ENCODE measurements at places on chromosomes 1 and 21.

DNA sequence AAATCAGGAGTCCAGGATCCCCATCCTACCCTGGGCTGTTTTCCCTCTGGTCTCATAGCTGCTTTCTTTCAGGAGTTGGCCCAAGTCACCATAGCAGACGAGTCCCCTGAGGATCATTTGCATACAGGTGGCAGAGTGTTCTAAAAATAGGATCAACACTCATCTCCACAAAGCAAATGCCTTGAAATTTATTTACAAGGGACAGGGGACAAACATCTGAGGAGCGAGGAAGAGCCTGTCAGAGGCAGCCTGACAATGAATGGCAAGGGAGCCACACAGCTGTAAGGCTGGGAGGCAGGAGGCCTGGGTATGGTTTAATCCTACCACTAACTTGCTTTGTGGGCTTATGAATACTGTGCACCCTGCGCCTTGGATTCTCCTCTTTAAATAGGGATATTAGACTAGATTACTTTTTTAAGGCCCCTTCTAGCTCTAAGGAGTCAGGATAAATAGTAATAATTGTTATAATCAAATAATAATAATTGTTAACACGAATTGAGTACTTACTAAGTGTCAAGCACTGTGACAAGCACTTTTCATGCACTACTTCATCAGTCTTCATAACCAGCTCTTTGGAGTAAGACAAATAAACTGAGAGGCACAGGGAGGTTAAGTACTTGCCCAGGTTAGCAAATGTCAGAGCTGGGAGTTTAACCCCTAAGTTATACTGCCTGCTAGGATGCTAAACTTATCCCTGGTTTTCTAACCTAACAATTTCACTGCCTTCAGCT lies 34.5 kb downstream of the RAB3B start:
- no peak for DNase-seq

DNA sequence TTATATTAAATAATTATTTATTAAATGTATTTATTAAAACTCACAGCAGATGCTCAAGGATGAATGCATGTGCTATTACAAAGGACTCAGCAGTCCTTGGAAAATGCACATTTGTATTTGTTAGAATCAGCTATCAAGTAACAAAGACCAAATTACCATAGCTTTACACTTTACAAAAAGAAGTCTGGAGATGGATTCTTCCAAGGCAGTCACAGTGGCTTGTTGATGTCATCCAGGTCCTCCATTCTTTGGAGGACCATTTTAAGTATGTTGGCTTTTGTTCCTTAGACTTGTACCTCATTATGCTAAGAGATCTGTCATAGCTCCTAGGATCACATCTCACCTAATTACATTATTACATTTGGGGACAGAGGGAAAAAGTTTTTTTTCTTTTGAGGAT lies 63.4 kb downstream of the NTMT2 start:
- no peak for DNase-seq

GRCh38 chr1:224621813-224622682 lies 5.9 kb downstream of the CNIH3 start:
- no peak for DNase-seq

DNA sequence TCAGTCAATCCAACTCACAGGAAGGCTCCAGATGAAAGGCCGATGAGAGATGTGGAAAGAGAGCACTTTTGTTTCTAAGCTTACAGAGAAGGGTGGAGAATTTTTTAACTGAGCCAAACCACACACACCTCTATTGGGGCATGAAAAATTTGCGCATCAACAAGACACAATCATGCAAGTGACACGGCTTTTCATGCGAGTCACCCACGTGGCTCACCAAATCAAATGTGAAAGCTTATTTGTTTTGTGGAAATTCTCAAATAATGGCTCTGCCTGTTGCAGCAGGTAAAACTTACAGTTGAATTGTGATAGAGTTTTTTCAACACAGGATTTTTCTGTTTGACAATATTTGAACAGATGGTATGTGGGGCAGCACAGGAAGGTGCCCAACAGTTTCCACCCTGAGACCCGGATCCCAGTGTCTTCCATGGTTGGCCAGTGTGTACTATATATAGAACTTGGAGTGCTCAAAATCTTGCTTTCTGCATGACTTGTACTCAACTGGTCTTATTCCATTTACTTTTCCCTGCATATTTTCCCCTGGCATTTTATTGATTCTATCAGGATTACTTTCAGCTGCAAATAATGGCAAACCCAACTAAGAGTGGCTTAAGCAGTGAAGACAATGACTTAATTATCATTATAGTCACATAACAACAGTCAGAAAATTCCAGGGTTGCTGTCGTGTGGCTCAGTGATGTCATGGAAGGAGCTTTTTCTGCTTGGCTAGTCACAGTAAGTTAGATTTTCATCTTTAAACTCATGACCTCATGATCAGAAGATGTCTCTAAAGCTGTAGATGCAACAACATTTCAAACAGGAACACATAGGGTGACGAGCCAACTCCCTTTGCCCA lies 90.6 kb upstream of the SIM2 start:
- DNase-seq = no peak

DNA sequence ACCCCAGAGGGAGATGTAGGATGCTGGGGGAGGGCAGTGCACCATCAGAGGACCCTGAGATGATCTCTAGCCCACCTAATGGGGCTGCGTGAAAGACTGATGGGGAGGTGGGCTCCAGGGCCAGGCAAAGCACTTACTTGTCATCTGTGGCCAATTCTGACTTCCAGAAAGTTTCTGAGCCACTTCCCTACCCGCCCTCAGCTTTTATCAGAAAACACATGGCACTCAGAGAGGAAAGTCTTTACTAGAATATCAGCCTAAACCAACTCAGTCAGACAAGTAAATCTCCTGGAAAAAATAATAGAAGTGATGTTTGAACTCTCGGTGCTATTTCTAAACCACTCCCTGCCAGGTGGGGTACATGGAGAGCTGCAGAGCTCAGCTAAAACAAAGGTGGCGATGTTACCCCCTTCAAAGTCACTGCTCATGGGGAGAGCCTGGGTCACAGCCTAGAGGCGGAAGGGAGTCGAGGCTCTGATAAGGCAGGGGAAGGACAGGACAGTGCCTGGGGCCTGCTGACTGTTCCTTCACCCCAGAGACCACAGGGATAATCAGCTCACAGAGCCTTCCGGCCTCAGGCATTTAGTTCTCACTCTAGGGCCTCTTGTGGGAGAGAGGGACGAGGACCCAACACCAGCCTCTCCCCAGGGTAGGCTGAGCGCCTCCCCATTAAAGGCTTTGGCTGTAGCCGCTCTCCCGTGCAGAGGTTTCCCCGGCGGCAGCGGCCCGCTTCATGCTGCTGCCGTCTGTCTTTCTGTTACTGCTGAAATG lies 14.2 kb downstream of the SMIM12 start:
- DNase-seq = no peak

DNA sequence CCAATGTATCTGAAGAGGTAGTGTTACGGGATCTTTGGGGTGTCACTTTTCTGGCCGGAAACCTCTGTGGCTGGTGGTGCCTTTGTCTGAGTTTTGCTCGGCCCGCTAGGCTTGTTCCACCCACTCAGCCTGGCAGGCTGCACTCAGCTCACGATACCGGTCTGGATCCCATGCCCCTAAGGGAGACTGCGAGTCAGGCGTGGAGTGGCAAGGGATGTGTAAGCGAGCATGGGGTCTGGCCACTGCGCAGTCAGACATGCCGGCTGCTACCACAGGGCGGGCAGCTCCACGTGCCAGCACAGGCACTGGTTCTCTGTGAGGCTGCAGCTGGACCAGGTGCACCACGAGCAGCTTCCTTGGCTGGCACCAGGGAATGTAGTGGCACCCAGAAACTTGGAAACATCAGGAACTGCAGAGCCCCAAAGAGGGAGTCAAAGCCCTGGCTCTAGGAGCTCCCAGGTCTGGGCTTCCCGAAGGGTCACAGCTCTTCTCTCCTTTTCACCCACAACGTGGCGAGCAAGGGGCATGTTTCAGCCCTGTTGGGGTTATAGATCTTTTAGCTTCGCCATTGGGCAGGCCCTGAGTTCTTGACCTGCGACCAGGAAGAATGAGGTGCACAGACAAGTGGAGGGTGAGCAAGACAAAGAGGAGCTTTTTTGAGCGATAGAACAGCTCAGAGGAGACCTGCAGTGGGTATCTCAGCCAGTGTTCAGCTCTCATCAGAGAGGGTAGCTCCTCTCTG lies 23.8 kb upstream of the LRRC8C start:
- DNase-seq = no peak

GRCh38 chr1:44293761-44294315 lies 61.2 kb downstream of the ERI3 start:
- DNase-seq = no peak

GRCh38 chr1:105678334-105678733 lies 1378.1 kb upstream of the PRMT6 start:
- no peak for DNase-seq

- DNase-seq = no peak
Measured at GRCh38 chr1:31412732-31413404, at the start of gene SERINC2. TSS of gene SERINC2 (plus strand) at chr1:31413213. CDS start at chr1:31413266, 53 bp downstream.

DNA sequence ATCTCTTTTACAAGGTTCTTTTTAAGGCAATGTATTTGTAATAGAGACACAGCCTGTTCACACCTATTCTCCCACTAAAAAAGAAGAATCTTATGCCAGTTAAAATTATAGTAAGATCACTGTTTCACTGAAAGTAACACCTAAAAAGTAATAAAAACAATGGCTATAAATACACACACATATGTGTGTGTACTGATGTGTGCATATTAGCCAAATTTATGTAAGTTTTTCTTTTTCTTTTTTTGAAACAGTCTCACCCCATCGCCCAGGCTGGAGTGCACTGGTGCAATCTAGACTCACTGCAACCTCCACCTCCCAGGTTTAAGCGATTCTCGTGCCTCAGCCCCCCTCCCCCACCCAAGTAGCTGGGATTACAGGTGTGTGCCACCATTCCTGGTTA lies 56.8 kb upstream of the SLC30A10 start:
- DNase-seq = no peak

DNA sequence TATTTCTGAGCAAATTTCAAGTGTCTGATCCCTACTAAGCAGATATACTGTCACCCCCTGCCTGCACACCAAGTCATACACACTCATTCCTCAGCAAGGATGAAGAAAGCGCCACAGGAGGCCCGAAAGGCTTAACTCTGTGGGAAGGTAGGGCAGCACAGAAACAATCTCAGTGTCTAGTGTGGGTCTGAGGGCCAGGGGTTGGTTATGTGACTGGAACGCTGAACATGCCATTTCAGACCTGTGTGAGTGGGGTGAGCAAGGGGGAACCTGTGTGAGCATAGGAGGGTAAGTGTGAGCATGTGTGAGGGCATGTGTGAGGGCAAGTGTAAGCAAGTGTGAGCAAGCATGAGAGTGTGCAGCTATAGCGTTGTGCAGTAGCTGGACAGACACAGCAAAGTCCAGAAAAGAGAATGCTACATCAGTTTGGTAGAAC lies 6.2 kb downstream of the ITPKB start:
- DNase-seq = no peak

- DNase-seq = no peak
Measured at GRCh38 chr1:26768755-26769154, 19.0 kb upstream of the PIGV start.

GRCh38 chr1:59355361-59355760 lies 58.5 kb downstream of the FGGY start:
- DNase-seq = no peak

- no peak for DNase-seq
Measured at GRCh38 chr21:15804247-15805005, 74.6 kb downstream of the USP25 start.

DNA sequence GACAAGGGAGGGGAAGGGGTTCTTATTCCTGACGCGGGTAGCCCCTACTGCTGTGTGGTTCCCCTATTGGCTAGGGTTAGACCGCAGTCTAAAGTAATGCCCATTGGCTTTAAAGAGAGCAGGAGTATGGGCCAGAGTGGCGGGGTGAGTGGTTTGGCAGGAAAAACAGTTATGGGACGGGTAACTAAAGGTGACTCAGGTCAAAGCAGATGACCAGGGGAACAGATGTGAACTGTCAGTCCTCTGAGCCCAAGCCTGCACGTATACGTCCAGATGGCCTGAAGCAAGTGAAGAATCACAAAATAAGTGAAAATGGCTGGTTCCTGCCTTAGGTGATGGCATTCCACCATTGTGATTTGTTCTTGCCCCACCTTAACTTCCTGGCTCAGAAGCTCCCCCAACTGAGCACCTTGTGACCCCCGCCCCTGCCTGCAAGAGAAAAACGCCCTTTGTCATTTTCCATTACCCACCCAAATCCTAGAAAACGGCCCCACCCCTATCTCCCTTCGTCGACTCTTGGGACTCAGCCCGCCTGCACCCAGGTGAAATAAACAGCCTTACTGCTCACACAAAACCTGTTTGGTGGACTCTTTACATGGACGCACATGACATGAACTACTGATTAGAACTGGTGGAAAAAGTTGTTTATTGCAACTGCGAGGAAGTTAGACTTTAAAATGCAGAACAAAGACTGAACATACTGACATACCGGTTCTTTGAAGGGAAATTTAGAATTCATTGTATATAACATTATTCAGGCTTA lies 758 bp upstream of the ATAD3B start:
- DNase-seq = peak; percentile 41
